Liver (tissue), 10 donors: ENCODE measurements at places on chromosomes 1 and 21. TPM values are rescaled to one million over a fixed set of nuclear protein-coding genes. Genes with fewer than 3 reads are reported as not detected.

DNA sequence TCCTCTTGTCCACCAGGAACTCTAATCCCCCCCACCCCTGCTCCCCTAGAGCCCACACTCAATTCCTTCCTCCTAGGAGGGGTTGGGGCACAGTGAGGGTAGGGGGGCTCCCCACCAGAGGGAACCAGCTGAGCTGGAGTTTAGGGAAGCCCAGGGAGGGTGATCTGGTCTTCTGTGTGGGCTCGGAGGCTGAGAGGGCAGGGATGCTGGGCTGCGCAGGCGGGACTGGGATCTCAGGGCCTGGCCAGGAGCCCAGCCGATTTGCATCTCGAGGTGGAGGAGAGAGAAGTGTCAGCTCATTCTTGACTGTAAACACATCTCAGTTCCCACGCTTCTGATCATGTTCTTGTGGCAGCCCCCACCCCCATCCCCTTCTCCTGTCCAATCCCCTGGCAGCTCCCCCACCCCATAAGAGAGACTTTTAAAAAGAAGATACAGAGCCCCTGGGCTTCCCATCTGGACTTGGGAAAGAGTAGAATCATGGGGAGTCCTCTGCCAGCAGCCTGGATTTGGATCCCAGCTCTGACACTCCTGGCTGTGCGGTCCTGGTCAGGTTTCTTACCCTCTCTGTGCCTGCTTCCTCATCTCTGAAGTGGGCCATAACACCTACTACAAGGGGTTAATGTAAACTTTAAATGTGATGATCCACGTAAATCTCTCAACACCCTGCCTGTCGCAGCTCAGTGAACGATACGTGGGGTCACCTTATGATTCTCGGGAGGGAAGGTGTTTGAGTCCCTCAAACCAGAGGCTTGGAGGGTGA, 6.6 kb downstream of the PEAR1 start:
- no peaks in the 10 kb centered on the region for H3K27me3 ChIP-seq
- peaks cover 7% of the 10 kb centered on the region for H3K4me1 ChIP-seq
- DNase-seq, result no peak
- H3K4me3 ChIP-seq, result no peak overlapping the region

DNA sequence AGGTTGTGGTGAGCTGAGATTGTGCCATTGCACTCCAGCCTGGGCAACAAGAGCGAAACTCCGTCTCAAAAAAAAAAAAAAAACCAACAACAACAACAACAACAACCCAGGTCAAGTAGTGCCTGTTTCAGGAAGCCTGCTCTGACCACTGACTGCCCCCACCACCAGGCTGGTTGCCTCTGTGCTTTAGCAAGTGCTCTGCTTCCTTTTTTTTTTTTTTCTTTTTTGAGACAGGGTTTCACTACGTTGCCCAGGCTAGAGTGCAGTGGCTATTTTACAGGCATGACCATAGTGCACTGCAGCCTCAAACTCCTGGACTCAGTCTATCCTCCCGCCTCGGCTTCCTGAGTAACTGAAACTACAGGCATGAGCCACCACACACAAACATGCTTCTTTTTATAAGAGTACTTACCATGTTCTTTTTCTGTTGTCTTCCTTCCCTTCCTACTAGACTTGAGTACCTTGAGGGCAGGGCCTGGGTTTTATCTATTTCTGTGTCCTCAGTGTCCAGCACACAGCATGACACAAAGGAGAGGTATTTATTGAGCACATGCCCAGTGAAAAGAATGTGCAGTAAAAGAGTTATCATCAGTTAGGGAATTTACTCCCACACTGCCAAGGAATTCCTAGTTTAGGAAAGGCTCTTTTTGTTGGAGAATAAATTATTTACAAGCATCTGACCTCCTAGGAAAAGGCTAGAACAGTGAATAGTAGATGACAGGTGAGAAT, 9.9 kb upstream of the COA7 start:
- no peaks in the 10 kb centered on the region for H3K4me1 ChIP-seq
- H3K27ac ChIP-seq, result no peak overlapping the region
- DNase-seq, result no peak
- H3K36me3 ChIP-seq, result no peaks in the 10 kb centered on the region

- H3K4me3 ChIP-seq, result no peak overlapping the region
- DNase-seq, result no peak
- peak overlapping the region; percentile 72 for H3K27ac ChIP-seq
Measured at GRCh38 chr1:66330722-66331141, 203.2 kb upstream of the SGIP1 start.

GRCh38 chr1:230537456-230537855, 104.8 kb upstream of the COG2 start:
- H3K27me3 ChIP-seq, result no peaks in the 10 kb centered on the region
- H3K4me1 ChIP-seq, result no peaks in the 10 kb centered on the region
- H3K27ac ChIP-seq, result no peak overlapping the region
- H3K4me3 ChIP-seq, result no peak overlapping the region
- DNase-seq, result no peak

- H3K36me3 ChIP-seq, result no peaks in the 10 kb centered on the region
- no peak overlapping the region for H3K4me3 ChIP-seq
- H3K27ac ChIP-seq, result peak overlapping the region; percentile 65
- no peaks in the 10 kb centered on the region for H3K27me3 ChIP-seq
- DNase-seq, result no peak
- peaks cover 12% of the 10 kb centered on the region for H3K4me1 ChIP-seq
Measured at GRCh38 chr1:7554385-7555235, 216.5 kb upstream of the VAMP3 start.

DNA sequence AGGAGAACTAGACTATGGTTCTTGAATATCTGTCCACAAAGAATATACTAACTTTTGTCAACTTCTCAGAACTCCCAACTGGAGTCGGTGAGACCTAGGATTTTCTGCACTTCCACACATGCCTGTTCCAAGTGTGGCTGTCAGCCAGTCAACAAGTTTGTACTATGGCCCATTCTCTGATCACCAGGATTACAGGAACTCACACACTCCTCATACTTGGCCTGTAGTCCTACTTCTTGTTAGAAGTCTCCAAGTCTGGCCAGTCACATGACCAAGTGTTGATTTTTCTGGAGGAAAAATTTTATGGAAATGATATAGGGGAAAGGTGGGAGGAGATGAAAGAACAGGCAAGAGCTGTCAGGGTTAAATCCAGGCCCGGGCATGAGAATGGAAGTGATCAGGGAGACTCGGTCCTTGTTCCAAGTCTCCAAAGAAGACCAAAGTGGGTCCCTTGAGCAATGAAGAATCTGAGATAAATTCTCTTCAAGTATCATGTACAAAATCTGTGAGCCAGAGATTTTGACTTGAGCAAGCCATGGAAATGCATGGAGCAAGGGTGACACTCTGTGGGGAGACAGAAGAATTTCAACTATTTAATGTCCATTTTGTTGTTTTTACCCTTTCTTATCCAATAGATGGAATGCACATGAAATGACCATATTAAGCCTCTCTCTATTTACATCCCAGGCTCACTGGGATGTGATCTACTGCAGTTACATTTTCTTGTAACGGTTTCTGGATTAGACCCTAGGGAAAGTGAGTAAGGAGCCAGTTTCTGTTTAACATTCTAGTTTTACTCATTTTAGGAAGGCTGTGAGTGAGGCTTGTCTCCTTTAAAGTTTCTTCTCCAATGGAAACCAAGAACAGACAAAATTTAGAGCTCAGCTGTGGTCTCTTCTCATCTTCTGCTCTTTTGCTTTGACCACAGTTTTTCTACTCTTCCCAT, 320.9 kb downstream of the ASTN1 start:
- H3K27me3 ChIP-seq, result no peaks in the 10 kb centered on the region
- no peaks in the 10 kb centered on the region for H3K4me1 ChIP-seq
- H3K27ac ChIP-seq, result no peak overlapping the region
- H3K36me3 ChIP-seq, result no peaks in the 10 kb centered on the region

- peaks cover 35% of the 10 kb centered on the region for H3K4me1 ChIP-seq
- no peaks in the 10 kb centered on the region for H3K27me3 ChIP-seq
- no peak overlapping the region for H3K4me3 ChIP-seq
- no peak overlapping the region for H3K27ac ChIP-seq
- peaks cover 2% of the 10 kb centered on the region for H3K36me3 ChIP-seq
- DNase-seq, result no peak
Measured at GRCh38 chr1:18481921-18482701, 1.4 kb downstream of the KLHDC7A start.

GRCh38 chr1:22362626-22363402, 88.8 kb upstream of the ZBTB40 start:
- H3K27ac ChIP-seq, result no peak overlapping the region
- no peaks in the 10 kb centered on the region for H3K27me3 ChIP-seq
- DNase-seq, result peak; percentile 54
- H3K36me3 ChIP-seq, result no peaks in the 10 kb centered on the region
- no peak overlapping the region for H3K4me3 ChIP-seq

DNA sequence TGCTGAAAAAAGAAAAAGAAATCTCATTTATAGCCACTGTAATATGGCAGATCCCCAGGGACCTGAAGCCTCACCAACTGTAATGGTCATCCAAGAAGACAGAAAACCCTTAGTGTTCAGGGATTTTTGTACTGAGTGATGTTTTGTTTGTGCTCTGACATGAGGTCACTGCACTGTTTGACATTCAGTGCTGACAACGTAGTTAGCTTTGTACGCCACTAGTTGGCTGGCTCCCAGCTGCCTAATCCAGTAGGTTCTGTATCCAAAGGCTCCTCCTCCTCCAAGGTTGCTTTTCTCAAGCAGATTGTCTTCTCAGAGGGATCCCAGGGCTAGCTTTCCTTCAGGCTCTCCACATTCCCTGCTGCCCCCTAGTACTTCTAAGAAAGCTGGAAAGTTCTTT, 9.5 kb upstream of the YRDC start:
- no peaks in the 10 kb centered on the region for H3K4me1 ChIP-seq
- peak overlapping the region; percentile 33 for H3K27ac ChIP-seq
- peaks cover 18% of the 10 kb centered on the region for H3K36me3 ChIP-seq

- no peak for DNase-seq
- H3K4me3 ChIP-seq, result no peak overlapping the region
- H3K36me3 ChIP-seq, result no peaks in the 10 kb centered on the region
- H3K27ac ChIP-seq, result no peak overlapping the region
Measured at GRCh38 chr1:41776891-41777441, 141.8 kb downstream of the HIVEP3 start.

- DNase-seq, result no peak
- H3K4me3 ChIP-seq, result no peak overlapping the region
- H3K27ac ChIP-seq, result no peak overlapping the region
- no peaks in the 10 kb centered on the region for H3K36me3 ChIP-seq
- no peaks in the 10 kb centered on the region for H3K27me3 ChIP-seq
Measured at GRCh38 chr1:186750257-186750656, 70.0 kb upstream of the PTGS2 start.

GRCh38 chr1:51264451-51264850, 28.4 kb downstream of the RNF11 start:
- H3K36me3 ChIP-seq, result no peaks in the 10 kb centered on the region
- H3K27me3 ChIP-seq, result no peaks in the 10 kb centered on the region
- H3K4me1 ChIP-seq, result peaks cover 21% of the 10 kb centered on the region
- no peak for DNase-seq
- H3K27ac ChIP-seq, result no peak overlapping the region
- H3K4me3 ChIP-seq, result no peak overlapping the region

- H3K4me3 ChIP-seq, result no peak overlapping the region
- no peaks in the 10 kb centered on the region for H3K27me3 ChIP-seq
- no peak for DNase-seq
- no peak overlapping the region for H3K27ac ChIP-seq
- no peaks in the 10 kb centered on the region for H3K4me1 ChIP-seq
Measured at GRCh38 chr1:157301477-157302198, 163.4 kb upstream of the ETV3 start.

- H3K27ac ChIP-seq, result peak overlapping the region; percentile 14
- no peaks in the 10 kb centered on the region for H3K27me3 ChIP-seq
- no peak for DNase-seq
- no peak overlapping the region for H3K4me3 ChIP-seq
- peaks cover 18% of the 10 kb centered on the region for H3K4me1 ChIP-seq
Measured at GRCh38 chr1:21932127-21932526, 5.0 kb downstream of the HSPG2 start.

GRCh38 chr1:113895961-113896360, 8.6 kb upstream of the BCL2L15 start:
- no peaks in the 10 kb centered on the region for H3K27me3 ChIP-seq
- peaks cover 10% of the 10 kb centered on the region for H3K36me3 ChIP-seq
- no peak overlapping the region for H3K4me3 ChIP-seq

DNA sequence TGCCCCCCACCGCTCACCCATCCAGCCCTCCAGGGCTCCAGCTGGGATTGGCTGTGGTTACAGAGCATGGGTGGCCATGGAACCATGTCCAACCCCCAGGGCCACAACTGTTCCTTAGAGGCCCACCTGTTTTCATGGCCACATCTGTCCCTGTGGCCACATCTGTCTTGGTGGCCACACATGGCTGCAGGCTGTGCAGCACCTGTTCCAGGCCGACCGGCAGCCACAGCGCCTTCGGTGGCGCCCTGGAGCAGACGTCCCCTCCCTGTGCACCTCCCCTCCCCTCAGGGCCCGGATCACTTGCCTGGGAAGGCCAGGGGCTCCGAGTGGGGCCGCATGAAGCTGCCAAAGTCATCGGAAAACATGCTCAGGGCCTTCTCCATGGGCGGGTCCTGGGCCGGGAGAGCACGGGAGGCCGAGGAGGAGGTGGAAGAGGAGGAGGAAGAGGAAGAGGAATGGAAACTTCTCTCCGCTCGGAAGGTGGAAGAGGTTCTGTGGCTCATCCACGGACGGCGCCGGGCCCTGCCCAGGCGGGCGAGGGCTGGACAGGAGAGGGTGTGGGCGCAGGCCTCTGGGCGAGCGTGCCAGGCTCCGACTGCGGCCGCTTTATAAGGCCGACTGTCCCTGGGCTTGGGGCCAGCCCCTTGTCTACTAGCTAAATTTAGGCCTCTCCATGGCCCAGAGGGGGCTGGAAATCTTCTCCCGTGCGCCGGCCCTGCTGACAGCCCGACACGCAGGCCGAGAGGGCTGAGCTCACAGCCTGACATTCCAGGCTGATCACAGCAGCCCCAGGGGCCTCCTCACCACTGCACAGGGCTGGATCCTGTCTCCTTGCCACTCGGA, at the start of gene HSPB7:
HSPB7 (minus strand) TSS at position 583 of the 843 bp plus-strand sequence; CDS start at position 503, 80 bp downstream.
- H3K4me1 ChIP-seq, result peaks cover 15% of the 10 kb centered on the region
- peak within 1 kb of the TSS; percentile 60 for H3K27ac ChIP-seq
- no peaks in the 10 kb centered on the region for H3K36me3 ChIP-seq
- H3K27me3 ChIP-seq, result no peaks in the 10 kb centered on the region

LSS gene
- total RNA-seq, result 142 TPM

CD2 gene
- total RNA-seq, result 0.28 TPM

NDUFS5 gene
- total RNA-seq, result 213 TPM

KIF17 gene
- total RNA-seq, result 1.7 TPM

SHISAL2A gene
- total RNA-seq, result 0.33 TPM

FAM151A gene
- 25.1 TPM for total RNA-seq

NIBAN1 gene
- 5.5 TPM for total RNA-seq

UBL4B gene
- total RNA-seq, result not detected

IFNLR1 gene
- 6.4 TPM for total RNA-seq

INSRR gene
- not detected for total RNA-seq
